ENCODE measurements at places on chromosomes 6 and 20.

DNA sequence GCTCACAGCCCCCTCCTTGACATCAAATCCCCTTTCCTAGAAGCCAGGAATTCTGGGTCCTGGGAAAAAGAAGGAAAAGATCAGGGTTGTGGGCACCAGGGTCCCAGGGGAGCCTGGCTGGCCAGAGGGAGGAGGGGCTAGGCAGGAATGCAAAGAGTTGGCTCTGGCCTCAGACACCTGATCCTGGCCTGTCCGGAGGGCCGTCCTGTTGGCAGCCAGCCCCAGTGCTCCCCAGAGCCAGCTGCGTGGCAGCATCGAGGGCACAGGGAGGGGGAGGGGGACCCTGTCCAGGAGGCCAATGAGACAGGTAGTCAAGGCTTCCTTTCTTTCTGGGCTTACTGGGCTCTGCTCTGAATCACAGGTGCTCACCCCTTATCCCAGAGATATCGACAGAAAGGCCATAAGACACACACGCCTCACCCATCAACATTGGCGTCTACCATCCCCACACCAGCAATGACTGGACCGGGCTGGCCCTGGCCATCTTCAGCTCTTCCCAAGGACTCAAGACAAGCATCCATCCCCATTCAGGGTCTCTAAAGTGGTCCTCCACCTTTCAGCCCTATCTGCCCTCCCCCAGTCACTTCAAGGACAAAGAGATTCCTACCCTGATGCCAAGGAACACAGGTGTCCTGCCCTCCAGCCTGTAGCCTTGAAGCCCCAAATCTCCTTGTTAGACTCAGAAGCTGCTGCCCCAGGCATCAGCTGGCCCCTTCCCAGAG is 723 bp downstream of the COL11A2 start:
- DNase-seq, result no peak

DNA sequence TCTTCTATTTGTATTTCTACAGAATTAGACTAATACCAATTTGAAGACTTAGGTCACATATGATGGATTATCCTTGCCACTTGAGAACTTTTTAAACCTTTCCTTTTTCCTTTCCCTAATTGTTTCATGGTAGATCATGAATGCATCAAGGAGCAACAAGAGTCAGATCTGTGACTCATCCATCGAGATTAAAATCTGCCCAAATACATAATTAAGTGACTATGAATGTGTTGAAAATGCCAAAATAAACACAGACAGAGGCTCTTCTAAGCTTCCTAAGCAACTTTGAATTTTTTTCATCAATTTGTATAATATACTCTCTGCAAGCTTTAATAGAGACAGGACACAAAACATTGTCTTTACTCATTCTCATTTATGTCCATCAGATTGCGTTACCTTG is 23.5 kb upstream of the HTR1E start:
- no peak for DNase-seq

- no peak for DNase-seq
These were observed 36.2 kb downstream of the PDRG1 start for GRCh38 chr20:31915491-31916280.

DNA sequence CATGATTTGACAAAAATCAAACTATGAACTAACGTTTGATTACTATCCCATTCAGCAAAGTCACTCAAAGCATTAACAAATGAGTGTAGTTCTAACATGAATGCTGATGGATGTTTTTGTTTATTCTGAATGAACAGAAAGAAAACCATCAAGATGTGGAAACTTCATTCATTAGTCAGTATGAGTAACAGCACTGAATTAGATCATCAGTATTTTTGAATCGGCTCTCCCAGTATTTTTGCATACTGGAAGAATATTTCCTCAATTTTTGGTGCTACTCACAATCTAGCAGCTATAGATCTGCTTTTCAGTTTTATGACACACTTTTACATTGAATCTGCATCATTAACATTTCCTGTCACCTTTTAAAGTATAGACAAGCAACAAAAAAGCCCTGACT is 63.8 kb upstream of the CD83 start:
- DNase-seq, result no peak

- DNase-seq, result no peak
These were observed 56.0 kb downstream of the CDK5RAP1 start for GRCh38 chr20:33345342-33345741.

GRCh38 chr6:107600121-107600520 is 110.2 kb downstream of the SOBP start:
- no peak for DNase-seq

- DNase-seq, result no peak
These were observed 224.4 kb downstream of the OGFRL1 start for GRCh38 chr6:71513036-71513435.

DNA sequence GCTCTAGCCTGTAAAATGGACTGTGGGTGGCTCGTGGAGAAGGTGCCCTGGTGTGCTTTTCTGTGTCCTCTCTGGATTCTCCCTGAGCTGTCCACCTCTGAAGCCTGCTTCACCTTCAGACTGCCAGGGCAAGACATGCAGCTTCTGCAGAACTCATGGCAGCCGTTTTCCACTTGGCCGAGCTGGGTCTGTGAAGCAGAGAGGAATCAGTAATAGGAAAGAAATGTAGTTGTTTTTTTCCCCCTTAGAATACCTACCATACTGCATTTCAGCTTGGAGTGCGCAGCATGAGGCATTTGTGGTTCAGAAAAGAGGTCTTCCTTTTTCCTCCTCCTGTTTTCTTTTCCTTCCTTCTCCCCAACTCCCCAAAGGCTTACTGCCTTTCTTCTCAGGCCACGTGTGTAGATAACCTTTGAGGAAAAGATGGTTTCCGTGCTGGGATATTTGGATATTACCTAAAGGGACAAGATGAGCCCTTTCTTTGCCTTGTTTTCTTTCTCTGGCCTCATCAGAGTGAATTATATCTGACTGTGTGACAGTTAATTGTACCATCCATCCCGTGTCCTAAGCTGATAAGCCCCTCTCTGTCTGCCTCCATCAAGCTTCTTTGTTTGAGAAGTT is 39.4 kb downstream of the RREB1 start:
- no peak for DNase-seq

GRCh38 chr20:23745247-23745646 is 5.5 kb downstream of the CST1 start:
- DNase-seq, result no peak

- no peak for DNase-seq
These were observed 68.9 kb downstream of the TBC1D7 start for GRCh38 chr6:13259393-13259792.

GRCh38 chr20:32534661-32535240 is 50.4 kb downstream of the NOL4L start:
- DNase-seq, result no peak

DNA sequence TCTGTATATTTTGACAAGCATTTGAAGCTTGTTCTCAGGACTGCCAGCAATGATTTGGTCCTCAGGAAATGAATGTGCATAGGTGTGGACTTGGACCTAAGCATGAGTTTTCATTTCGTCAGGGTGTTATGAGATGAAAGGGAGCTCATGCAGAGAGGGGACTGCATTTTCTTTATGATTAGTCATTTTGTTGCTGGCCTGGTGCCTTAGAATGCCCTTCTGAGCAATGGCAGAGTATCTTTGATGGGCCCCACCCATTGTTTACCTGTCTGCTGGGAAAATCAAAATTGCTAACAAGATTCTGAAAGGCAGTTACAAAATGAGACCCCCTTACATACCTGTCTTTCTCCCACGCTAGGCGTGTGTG is 51.5 kb upstream of the MTHFD1L start:
- no peak for DNase-seq

DNA sequence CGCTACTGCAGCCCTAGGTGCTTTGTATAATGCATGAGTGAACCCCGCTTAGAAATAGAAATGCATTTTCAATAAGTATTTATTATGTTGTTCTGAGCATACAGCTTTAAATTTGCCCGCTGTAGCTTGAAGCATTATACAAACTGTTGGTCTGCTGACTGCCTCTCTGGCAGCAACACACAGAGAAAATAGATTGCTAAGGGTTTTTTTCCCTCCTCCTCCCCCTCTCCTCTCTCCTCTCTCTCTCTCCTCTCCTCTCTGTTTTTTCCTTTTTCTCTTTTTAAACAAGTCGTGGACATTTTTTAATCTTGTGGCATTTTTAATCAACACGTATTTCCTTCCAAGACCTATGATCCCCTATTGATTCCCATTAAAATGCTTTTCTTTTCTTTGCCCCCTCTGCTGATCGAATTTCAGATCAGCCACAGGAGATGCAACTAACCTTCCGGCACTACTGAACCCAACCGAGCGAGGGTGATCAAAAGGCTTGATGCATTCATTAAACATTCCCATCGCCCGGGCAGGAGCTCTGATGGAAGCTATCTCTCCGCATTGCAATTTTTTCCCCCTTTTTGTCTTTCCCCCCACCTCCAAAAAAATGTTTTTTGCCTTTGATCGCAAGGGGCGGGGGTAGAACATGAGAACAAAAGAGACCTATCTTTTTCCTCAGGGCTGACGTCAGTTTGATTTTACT is 90.7 kb upstream of the ARID1B start:
- peak; percentile 3 for DNase-seq

DNA sequence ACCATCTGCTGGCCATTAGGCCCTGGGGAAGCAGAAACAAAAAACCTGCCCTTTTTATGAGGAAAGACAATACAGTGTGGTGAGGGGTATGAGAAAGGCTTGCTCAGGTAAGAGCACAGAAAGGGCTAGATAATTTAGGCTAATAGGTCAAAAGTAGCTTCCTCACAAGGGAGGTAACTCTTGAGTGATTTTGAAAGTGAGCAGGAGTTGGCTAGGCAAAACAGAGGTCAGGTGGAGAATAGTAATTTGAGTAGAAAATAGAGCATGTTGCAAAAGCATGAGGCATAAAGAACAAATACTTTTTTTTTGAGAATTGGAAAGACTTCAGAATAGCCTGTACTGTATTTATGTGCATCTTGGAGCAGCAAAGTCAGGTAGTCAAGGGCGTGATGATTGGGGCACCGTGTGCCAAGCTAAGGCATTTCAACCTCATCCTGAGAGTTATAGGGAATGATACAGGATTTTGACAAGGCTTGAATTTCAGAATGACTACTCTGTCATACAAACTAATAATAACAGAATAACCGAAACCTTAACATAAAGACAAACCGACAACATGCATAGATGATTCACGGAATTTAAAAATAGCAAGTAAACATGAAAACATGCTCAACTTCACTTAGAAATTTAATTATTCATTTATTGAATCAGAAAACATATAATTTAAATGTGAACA is 123.0 kb upstream of the ENPP5 start:
- DNase-seq, result no peak

GRCh38 chr6:14430218-14430617 is 312.6 kb downstream of the CD83 start:
- no peak for DNase-seq

DNA sequence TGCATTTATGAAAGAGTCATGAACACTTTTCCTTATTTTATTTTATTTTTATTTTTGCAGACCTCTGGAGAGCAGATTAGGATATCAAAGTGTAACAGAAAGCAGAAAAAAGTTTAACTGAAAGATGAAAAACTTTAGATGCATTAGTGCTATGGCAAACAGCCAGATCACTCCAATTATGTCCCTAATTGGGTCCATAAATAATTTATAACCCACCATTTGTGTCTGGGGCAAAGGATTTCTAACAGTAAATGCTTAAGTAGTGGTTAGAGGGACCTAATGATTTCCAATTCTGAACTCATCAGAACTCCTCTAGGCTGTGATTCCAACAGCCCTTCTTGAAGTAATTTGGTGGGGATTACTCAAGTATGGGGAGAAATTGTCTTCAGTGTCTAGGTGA is 93.7 kb upstream of the PROKR2 start:
- no peak for DNase-seq

DNA sequence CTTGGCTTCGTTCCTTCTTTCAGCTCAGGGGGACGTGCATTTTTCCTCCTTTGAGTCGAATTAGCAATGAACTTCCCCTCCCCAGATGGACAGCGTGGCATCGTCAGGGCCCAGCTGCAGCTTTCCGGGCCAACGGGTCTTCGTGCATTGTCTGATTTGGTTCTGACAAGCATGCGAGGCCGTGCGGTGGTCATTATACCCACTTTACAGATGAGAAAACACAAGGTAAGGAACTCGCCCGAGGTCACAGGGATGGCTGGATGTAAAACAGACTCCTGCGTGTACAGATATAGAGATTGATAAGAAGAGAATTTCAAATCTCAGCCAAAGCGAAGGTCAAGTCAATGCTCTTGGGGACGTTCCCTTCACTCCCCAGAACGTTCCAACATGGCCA is 187.6 kb upstream of the SULF2 start:
- DNase-seq, result no peak

GRCh38 chr6:152166897-152167296 is 359.4 kb downstream of the ESR1 start:
- DNase-seq, result no peak

DNA sequence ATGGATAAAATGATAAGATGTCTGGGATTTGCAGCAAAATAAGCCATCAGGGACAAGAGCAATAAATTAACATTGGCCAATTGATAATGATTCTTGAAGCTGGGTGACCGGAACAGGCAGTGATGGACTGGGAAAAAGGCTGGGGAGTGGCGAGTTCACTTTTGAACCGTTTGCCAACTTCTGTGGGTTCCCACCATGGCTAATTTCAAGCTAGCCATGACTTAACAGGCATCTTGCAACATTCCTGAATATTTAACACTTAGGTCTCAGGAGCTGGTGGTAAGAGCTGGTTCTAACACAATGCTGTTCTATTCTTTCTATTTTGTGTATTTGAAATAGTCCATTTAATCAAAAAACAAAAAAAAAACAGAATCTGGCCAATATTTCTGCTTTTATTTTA is 37.6 kb upstream of the CD83 start:
- DNase-seq, result no peak

DNA sequence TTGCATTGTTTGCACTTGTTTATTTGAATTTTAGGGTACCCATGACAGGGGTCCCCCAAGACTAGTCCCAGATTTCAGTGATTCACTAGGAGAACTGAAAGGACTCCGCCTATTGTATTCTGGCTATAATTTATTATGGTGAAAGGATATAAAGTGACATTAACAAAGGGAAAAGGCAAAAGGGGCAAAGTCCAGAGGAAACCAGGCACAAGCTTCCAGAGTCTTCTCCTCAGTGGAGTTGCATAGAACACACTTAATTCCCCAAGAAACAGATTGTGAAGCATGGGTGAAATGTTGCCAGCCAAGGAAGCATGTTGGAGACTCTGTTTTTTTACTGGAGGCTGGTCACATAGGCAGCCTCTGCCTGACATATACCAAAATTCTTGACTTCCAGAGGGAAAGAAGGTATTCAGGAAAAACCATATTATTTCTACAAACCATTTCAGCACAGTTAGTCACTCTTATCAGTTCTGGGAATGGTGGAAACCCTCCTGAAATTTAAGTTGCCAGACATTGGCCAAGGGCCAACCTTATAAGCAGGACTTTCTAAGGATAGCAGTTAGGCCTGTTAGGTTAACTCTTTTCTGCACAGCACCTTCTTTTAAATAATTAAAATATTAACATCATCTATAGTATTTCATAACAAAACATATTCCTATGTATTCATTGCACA is 71.8 kb downstream of the FIG4 start:
- no peak for DNase-seq

Data from stimulated activated CD4-positive, alpha-beta T cell treated with anti-CD3 and anti-CD28 coated beads, Interleukin-15, amount 100 ng/mL, for 1 hour (primary cell).